Activated CD4-positive, alpha-beta T cell treated with anti-CD3 and anti-CD28 coated beads for 48 hours (primary cell): ENCODE measurements at places on chromosomes 2 and 18.
A peak's percentile ranks its signal among the peaks of the same experiment; 100 is the strongest.

GRCh38 chr2:38947241-38948239, 57.9 kb downstream of the ARHGEF33 start:
- peak; percentile 82 for DNase-seq

GRCh38 chr2:71389384-71390072, 57.9 kb downstream of the ZNF638 start:
- no peak for DNase-seq

- no peak for DNase-seq
These were observed 11.5 kb upstream of the DIPK1C start for GRCh38 chr18:74468547-74469061.

GRCh38 chr2:47725808-47726207, 57.1 kb upstream of the MSH6 start:
- no peak for DNase-seq

DNA sequence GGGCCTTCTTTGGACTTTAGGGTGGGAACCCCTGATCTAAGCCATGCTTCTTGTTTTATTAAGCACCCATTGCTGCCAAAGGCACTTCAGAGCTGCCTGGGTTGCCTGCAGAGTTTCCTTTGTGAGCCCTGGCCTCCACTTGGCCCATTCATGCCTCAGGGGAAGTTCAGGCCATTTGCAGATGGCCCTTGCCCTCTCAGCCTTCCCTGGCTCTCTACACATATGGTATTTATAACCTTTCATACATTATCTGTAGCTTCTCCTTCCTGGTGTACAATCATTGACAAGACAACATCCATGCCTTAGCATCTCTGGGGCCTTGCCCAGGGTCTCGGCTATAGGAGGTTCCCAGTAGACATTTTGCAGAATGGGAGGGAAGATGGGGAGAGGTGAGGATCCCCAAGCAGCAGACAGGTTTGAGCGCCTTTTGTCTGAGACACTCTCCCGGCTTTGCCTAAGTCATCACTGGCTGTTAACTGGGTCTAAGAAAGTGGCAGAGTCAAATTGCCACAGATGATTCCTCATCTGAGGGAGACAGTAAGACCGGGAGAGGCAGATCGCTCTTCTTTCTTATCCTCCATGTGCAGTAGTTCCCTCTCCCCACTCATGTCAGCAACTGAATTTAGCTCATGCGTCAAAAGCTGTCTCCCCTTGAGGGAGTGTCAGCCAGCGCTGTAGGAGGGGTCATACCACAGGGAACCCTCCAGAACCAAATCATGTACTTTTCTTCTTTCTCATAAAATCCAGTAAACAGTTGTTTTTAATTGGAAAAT, 2.7 kb downstream of the EHD3 start:
- DNase-seq: no peak

GRCh38 chr2:46518861-46519260, 39.5 kb downstream of the TMEM247 start:
- no peak for DNase-seq

DNA sequence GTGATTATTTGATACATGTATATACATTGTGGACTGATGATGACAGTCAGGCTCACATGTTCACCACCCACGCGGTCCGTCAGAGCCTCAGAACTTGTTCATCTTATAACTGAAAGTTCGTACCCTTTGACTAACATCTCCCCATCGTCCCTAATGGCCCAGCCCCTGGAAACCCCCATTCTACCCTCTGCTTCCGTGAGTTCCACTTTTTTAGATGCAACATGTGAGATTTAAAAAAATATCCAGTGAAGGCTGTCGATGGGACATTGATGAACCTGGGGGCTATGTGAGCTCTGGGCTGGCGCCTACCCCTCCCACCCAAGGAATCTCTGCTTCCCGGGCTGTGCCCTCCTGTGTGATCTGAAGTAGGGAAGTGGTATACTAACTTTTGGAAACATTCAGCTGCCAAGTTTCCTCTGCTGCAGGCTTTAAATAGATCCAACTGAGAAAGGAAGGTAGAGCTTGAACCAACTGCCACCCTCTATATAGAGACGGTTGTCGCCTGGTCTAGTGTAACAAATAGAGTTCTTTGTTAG, 163.8 kb downstream of the FAM210A start:
- DNase-seq: peak; percentile 96

- no peak for DNase-seq
These were observed 39.8 kb downstream of the PPP4R1 start for GRCh38 chr18:9574473-9575115.

DNA sequence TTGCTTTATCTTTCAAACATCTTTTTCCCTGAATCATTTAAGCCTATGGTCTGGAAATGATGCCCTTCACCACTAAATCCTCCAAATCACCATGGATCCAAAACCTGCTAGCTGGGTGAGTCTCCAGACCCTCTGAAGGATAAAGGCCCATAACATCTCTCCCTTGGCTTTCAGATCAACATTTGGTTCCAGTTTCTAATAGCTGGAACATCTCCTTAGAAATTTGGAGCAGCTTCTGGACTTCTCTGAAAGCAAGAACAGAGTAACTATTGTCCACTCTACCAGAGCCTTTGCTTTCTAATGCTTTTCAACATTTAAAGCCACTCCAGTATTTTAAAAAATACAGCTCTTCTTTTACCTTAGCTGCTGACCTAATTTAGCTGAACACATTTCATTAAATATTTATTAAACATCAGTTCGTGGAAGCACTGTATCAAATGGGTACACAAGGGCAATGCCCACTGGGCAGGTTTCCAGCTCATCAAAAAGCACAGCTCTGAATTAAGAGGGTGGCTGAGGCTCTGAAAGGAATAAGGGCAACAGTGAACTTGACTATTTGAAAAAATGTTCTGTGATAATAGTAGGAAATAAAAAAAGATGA, 75.3 kb downstream of the GALNT3 start:
- no peak for DNase-seq

GRCh38 chr2:43387092-43388062, 161.0 kb upstream of the ZFP36L2 start:
- DNase-seq: no peak
